ENCODE measurements at places on chromosomes 1 and 21. TPM values are rescaled to one million over a fixed set of nuclear protein-coding genes. Genes with fewer than 3 reads are reported as not detected.

ACOT11 gene
- 1.1 TPM for total RNA-seq

CFHR2 gene
- total RNA-seq = not detected

CRP gene
- total RNA-seq = not detected

KLHDC7A gene
- not detected for total RNA-seq

OR2L2 gene
- total RNA-seq = not detected

AMY1C gene
- total RNA-seq = not detected

CD84 gene
- 18.1 TPM for total RNA-seq

FH gene
- 95.6 TPM for total RNA-seq

SETD4 gene
- total RNA-seq = 18.5 TPM

PAQR6 gene
- total RNA-seq = 5.0 TPM

LCE1A gene
- not detected for total RNA-seq

CHI3L1 gene
- total RNA-seq = not detected

IQGAP3 gene
- total RNA-seq = 14.4 TPM

SPRR2E gene
- not detected for total RNA-seq

LORICRIN gene
- total RNA-seq = not detected

SDHB gene
- total RNA-seq = 148 TPM

MX2 gene
- total RNA-seq = 9.2 TPM

CD1E gene
- not detected for total RNA-seq

BACE2 gene
- 2.0 TPM for total RNA-seq

PRKCZ gene
- 15.7 TPM for total RNA-seq

FCRL2 gene
- total RNA-seq = not detected

PHLDA3 gene
- total RNA-seq = 6.2 TPM

CCDC17 gene
- total RNA-seq = 1.9 TPM

SPRR1B gene
- total RNA-seq = not detected

CDC14A gene
- total RNA-seq = 14.3 TPM

TAF1A gene
- total RNA-seq = 18.4 TPM

TSPAN1 gene
- not detected for total RNA-seq

NPHS2 gene
- total RNA-seq = not detected

FNDC10 gene
- 2.8 TPM for total RNA-seq

OLIG2 gene
- total RNA-seq = not detected

ZNF669 gene
- total RNA-seq = 8.0 TPM

SLFNL1 gene
- total RNA-seq = 0.22 TPM

LRRC71 gene
- not detected for total RNA-seq

CCNL2 gene
- total RNA-seq = 92.4 TPM

CHIA gene
- total RNA-seq = not detected

CSMD2 gene
- not detected for total RNA-seq

PRAMEF12 gene
- not detected for total RNA-seq

ZBTB8OS gene
- 53.4 TPM for total RNA-seq

SLAMF1 gene
- total RNA-seq = 67.8 TPM

C1QTNF12 gene
- 4.9 TPM for total RNA-seq

NUP210L gene
- 0.07 TPM for total RNA-seq

TRIM17 gene
- total RNA-seq = 2.7 TPM

DLGAP3 gene
- total RNA-seq = 0.83 TPM

CDA gene
- total RNA-seq = not detected

FCAMR gene
- total RNA-seq = not detected

TSSK3 gene
- total RNA-seq = 0.90 TPM

CYP4A11 gene
- total RNA-seq = not detected

DMRTA2 gene
- not detected for total RNA-seq

SERPINC1 gene
- total RNA-seq = not detected

KCNA3 gene
- total RNA-seq = 16.2 TPM

SYT11 gene
- total RNA-seq = 8.7 TPM

NFIA gene
- 2.4 TPM for total RNA-seq

WNT4 gene
- total RNA-seq = not detected

FOXD2 gene
- total RNA-seq = 0.18 TPM

PHGDH gene
- total RNA-seq = 322 TPM

DHX9 gene
- 213 TPM for total RNA-seq

AMPD1 gene
- not detected for total RNA-seq

C1orf141 gene
- total RNA-seq = not detected

All from activated CD8-positive, alpha-beta T cell treated with anti-CD3 and anti-CD28 coated beads for 36 hours (primary cell).